ENCODE measurements at places on chromosomes 4 and X.

DNA sequence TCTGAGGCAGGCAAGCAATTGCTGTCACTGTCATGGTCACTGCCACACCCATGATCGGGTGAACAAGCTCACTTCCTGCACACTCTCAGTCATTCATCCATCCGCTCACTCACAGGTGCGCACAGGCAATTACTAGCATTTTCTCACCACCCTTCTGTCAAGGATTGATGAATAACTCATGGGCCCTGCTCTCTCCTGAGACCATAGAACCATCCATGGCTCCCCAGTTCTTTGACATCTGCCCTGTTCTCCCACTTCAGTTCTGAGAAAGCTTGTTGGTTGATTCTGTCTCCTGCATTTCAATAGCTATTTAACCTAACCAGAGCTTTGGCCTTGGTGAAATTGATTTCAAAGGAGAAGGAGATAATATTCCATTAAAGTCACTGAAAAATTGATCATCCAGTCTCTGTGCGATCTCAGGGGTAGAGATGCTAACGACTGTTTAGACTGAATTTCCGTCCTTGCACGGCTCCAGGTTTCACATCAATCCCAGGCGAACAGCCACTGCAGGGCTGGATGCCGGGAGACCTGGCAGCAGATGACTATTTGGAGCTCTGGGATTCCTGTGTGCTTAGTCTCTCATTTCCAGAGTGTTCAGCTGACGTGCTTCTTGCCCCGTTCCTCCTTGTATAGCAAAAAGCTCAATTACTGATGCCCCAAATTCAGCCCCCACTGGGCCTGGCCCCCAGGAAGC, 36.9 kb upstream of the ADRA2C start:
- no peak for DNase-seq

- DNase-seq, result no peak
Measured at GRCh38 chr4:98602270-98602669, 56.1 kb downstream of the TSPAN5 start.

GRCh38 chr4:144578681-144579080, 67.3 kb upstream of the HHIP start:
- DNase-seq, result peak; percentile 15

GRCh38 chr4:27016551-27016950, 155.9 kb downstream of the STIM2 start:
- DNase-seq, result no peak

DNA sequence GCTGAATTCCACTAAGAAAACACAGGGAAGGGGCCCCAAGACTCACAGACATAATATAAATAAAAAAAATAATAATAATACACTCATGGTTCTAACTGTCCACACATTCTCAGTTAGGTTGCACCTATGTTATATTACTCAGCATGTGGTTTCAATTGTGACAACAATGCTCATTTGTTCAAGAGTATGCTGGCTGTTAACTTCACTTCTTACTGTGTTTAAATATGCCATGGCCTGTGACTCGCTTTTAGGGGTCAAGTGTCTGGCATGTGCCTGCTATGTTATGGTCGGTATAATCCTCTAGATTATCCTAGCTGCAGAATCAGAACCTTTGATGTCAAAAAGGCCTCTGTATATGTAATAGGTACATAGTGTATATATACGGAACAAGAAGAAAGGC, 324.8 kb upstream of the INTU start:
- no peak for DNase-seq

- DNase-seq, result no peak
Measured at GRCh38 chrX:118685393-118685792, 42.0 kb upstream of the IL13RA1 start.

DNA sequence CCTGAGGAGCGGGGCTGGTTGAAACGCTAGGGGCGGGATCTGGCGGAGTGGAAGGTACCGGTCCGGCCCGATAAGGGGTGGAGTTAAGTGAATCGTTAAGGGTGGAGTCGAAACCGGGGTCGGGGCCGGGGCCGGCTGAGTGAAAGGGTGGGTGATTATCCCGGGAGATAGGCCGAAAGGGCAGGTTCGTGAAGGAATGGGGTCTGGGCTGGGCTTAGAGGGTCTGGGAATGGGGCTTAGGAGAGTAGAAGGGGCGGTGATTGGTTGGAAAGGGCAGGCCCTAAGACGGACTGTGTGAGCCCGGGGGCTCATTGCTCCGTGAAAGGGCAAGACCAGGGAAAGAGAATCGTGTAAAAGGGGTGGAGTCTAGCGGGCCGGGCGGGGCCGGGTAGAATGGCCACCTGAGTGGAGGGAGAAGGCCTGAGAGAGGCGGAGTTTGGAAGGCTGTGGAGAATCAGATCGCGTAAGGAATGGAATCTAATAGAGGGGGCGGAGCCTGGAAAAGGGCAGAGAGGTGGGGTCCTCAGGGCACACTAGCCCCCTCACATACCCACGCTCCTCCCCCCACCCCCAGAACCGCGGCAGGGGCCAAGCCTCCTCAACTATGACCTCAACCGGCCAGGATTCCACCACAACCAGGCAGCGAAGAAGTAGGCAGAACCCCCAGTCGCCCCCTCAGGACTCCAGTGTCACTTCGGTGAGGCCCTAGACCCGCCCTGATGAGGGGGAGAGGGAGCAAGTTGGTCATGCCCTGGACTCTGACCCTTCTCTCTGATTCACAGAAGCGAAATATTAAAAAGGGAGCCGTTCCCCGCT, 430 bp downstream of the HDAC6 start:
- peak; percentile 76 for DNase-seq

- no peak for DNase-seq
Measured at GRCh38 chrX:37697169-37697760, 11.7 kb downstream of the XK start.

DNA sequence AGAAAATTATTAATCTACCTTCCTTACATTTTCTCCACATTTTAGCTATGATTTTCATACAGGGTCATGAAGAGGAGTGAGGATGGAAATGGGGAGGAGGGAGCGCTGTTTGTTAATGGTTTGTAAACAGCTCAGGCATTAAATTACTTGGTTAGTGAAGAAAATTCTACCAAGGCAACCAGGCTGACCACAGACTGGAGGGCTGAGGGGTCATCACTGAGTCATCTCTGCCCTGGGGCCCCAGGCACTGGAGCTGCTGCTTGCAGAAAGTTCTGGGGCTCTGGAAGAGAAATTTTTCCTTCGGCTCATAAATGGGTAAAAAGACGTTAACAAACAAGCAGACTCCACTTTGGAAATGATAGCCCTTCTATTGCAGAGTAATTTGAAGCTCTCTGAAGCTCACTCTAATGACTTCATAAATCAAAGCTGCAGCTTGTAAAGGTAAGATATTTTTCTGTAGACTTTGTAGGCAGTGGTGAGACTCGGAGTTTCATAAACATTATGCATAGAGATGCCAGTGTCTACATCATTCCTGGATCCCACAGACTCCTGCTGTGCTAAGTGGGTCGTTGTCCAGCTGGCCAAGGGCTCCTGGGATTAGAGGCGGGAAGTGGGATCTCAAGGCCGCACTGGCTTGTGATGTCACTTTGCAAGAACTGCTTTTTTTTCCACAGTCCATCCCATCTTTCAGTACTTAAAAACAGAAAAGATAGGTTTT, 159.6 kb downstream of the PTTG2 start:
- DNase-seq, result peak; percentile 58
